ENCODE measurements at places on chromosomes 13 and 19.

- DNase-seq, result no peak
Measured at GRCh38 chr13:111082240-111082639, 32.9 kb upstream of the ARHGEF7 start.

GRCh38 chr19:47157431-47158321 lies 27.0 kb downstream of the SAE1 start:
- DNase-seq, result peak; percentile 58

DNA sequence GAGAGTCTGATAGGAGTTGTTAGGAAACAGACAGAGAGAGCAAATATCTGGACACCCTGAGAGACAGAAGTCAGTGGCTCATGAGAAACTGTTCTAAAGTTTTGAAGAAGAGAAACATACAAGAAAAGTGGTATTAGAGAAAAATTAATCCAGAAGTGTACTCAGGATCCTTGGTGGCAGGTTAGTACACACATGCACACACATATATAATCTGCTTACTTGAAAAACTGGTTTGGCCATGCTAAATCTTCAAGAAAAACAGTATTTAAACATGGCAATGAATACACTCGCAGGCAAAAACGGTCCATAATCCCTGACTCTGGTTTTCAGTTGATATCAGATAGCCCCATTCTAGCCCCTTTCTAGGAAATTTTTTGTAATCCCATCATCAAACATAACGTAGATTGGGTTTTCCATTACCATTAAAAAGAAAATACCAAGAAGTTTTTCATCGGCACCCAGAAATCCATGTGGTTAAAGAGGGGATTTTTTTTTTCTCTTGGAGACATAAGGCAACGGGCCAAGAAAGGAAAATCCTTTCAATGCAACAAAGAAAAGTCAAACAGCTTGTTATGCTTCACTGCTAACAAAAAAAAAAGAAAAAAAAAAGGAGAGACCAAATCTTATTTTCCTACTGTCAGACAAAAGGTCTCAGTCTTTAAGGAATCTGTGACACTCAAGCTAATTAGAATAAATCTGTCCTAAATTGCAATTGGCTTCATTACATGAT lies 178.0 kb upstream of the MIR17HG start:
- DNase-seq, result no peak

DNA sequence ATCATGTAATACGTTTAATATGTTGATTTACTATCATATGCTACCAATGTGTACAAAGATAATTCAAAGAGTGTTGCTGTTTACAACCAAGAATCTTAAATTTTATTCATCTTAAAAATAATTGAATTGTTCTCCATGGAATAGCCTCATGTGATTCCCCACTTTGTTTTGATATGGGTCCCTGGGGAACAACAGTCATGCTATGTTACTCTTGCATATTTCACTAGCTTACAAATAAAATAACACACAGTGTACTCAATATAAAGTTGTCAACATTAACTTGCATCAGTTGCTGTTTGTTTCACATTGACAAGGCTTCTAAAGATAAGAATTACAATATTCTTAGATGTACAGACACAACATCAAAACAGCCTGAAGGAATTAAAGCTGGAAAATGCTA lies 2.3 kb downstream of the ENOX1 start:
- DNase-seq, result no peak

GRCh38 chr13:60009300-60010253 lies 154.2 kb downstream of the DIAPH3 start:
- DNase-seq, result no peak
